Mammary microvascular endothelial cell (primary cell): ENCODE measurements at places on chromosomes 11 and 22. TPM values are rescaled to one million over a fixed set of nuclear protein-coding genes. Genes with fewer than 3 reads are reported as not detected.

The UNC93B1 gene
- total RNA-seq, result 10.6 and 15.8 TPM in 2 replicates

The VSIG2 gene
- 0.07 and 0.44 TPM in 2 replicates for total RNA-seq

The CHADL gene
- 3.1 and 3.8 TPM in 2 replicates for total RNA-seq

The OR52N1 gene
- not detected in 2 replicates for total RNA-seq

The OR8G1 gene
- total RNA-seq, result not detected in 2 replicates

The SERPING1 gene
- total RNA-seq, result 0.87 and 1.9 TPM in 2 replicates

The TRIM34 gene
- 10.8 and 14.0 TPM in 2 replicates for total RNA-seq

The SCGB1C1 gene
- not detected in 2 replicates for total RNA-seq

The MMP3 gene
- not detected in 2 replicates for total RNA-seq

The FXYD6 gene
- total RNA-seq, result 0.30 TPM in 1 of 2 replicates, not detected in the other

The VPREB1 gene
- total RNA-seq, result not detected in 2 replicates

The ACR gene
- total RNA-seq, result 0.40 TPM in 1 of 2 replicates, not detected in the other

The MCAT gene
- 20.2 and 24.5 TPM in 2 replicates for total RNA-seq

The SPTBN2 gene
- total RNA-seq, result 6.3 and 21.5 TPM in 2 replicates

The LRRC4C gene
- total RNA-seq, result not detected in 2 replicates

The SCGB1D2 gene
- not detected in 2 replicates for total RNA-seq

The TUBA8 gene
- 11.5 and 15.6 TPM in 2 replicates for total RNA-seq

The TBX10 gene
- not detected in 2 replicates for total RNA-seq

The IL10RA gene
- 0.54 TPM in 1 of 2 replicates, not detected in the other for total RNA-seq

The MS4A3 gene
- total RNA-seq, result not detected in 2 replicates

The THAP7 gene
- total RNA-seq, result 19.5 and 29.8 TPM in 2 replicates

The CDC42BPG gene
- total RNA-seq, result 0.33 and 0.49 TPM in 2 replicates

The BANF1 gene
- 109 and 139 TPM in 2 replicates for total RNA-seq

The KIRREL3 gene
- total RNA-seq, result under 0.01 TPM in 1 of 2 replicates, not detected in the other

The LRRC10B gene
- not detected in 2 replicates for total RNA-seq

The MAPK8IP1 gene
- total RNA-seq, result 2.2 and 3.5 TPM in 2 replicates

The PIK3IP1 gene
- 5.5 and 6.3 TPM in 2 replicates for total RNA-seq

The TCN1 gene
- not detected in 2 replicates for total RNA-seq

The LRRC74B gene
- not detected in 2 replicates for total RNA-seq

The CECR2 gene
- 0.05 and 0.13 TPM in 2 replicates for total RNA-seq

The SORL1 gene
- total RNA-seq, result 0.07 and 0.74 TPM in 2 replicates

The PLXNB2 gene
- total RNA-seq, result 68.6 and 71.5 TPM in 2 replicates

The B3GAT1 gene
- total RNA-seq, result not detected in 2 replicates

The CD82 gene
- 11.1 and 14.0 TPM in 2 replicates for total RNA-seq

The MS4A7 gene
- total RNA-seq, result not detected in 2 replicates

The YAP1 gene
- 7.5 and 10.3 TPM in 2 replicates for total RNA-seq

The PISD gene
- 65.8 and 75.7 TPM in 2 replicates for total RNA-seq

The OR51I1 gene
- not detected in 2 replicates for total RNA-seq

The MOGAT2 gene
- total RNA-seq, result not detected in 2 replicates

The LDHAL6A gene
- not detected in 2 replicates for total RNA-seq

The SEZ6L gene
- total RNA-seq, result not detected in 2 replicates

The OR2D2 gene
- not detected in 2 replicates for total RNA-seq

The ACTN3 gene
- total RNA-seq, result not detected in 2 replicates

The SGSM1 gene
- total RNA-seq, result 0.05 TPM in 1 of 2 replicates, not detected in the other

The TRPC6 gene
- total RNA-seq, result 0.15 TPM in 1 of 2 replicates, not detected in the other

The RAG1 gene
- 0.47 and 0.84 TPM in 2 replicates for total RNA-seq

The HOATZ gene
- total RNA-seq, result not detected in 2 replicates

The F2 gene
- 0.10 TPM in 1 of 2 replicates, not detected in the other for total RNA-seq

The OSBP2 gene
- total RNA-seq, result 2.3 and 2.9 TPM in 2 replicates

The PTS gene
- 28.0 and 33.9 TPM in 2 replicates for total RNA-seq

The MYO7A gene
- total RNA-seq, result 0.69 and 0.80 TPM in 2 replicates

The PGM2L1 gene
- 7.3 and 7.5 TPM in 2 replicates for total RNA-seq

The CFAP300 gene
- not detected in 2 replicates for total RNA-seq
